ENCODE measurements at places on chromosomes 16 and 17.
A peak's percentile ranks its signal among the peaks of the same experiment; 100 is the strongest.

DNA sequence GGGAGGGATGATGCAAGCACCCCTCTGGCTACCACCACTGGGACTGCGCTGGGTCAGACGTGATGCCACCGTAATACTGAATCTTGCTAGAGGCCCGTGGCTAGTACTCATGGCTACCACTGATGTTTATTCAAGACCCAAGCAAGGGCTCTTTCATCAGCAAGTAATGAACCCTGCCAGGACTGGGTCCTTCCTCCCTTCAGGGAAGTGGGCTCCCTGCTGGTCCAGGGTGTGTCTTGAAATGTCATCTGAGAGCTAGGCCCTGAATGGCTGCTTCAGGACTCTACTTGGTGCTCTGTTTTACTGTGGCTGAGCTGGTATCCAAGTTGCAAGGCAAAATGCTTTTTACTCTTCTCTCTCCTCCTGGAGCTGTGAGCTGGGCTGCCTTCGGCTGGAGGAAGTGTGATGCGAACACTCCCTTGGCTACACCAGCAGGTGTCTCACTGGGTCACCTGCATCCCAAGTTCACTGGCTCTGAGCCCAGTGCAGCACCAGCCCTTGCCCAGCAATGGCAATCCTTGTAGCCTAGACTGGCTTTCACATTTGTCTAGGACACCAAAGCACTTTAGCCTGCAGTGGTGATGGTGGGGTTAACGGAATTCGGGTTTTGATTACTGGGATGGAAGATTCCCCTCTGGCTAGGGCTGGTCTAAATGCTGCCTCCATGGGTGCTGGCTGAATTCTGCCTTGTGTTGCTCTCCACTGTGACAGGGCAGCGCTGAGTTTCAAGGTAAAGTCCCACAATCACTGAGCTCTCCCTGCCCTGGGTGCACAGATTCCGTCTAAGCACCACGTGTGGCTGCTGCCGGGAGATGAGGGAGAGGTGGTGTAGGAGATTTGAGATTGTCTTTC lies 98.6 kb downstream of the USP22 start:
- DNase-seq = peak; percentile 75

GRCh38 chr16:84874004-84874435 lies 54.2 kb downstream of the CRISPLD2 start:
- DNase-seq = no peak

GRCh38 chr16:67105246-67105645 lies 4.5 kb upstream of the PHAF1 start:
- DNase-seq = no peak

GRCh38 chr16:50616883-50617645 lies 64.0 kb downstream of the SNX20 start:
- no peak for DNase-seq

- no peak for DNase-seq
These were observed 327 bp downstream of the SDR42E2 start for GRCh38 chr16:22162656-22163009.

GRCh38 chr16:66578651-66579531 lies at the start of gene CMTM2:
TSS of gene CMTM2 (plus strand) at chr16:66579463. CDS start at chr16:66579608, 145 bp downstream.
- DNase-seq = no peak

- DNase-seq = no peak
These were observed 48.6 kb upstream of the MNT start for GRCh38 chr17:2449486-2449885.

- DNase-seq = no peak
These were observed 45.3 kb upstream of the ZCCHC14 start for GRCh38 chr16:87538160-87538559.

DNA sequence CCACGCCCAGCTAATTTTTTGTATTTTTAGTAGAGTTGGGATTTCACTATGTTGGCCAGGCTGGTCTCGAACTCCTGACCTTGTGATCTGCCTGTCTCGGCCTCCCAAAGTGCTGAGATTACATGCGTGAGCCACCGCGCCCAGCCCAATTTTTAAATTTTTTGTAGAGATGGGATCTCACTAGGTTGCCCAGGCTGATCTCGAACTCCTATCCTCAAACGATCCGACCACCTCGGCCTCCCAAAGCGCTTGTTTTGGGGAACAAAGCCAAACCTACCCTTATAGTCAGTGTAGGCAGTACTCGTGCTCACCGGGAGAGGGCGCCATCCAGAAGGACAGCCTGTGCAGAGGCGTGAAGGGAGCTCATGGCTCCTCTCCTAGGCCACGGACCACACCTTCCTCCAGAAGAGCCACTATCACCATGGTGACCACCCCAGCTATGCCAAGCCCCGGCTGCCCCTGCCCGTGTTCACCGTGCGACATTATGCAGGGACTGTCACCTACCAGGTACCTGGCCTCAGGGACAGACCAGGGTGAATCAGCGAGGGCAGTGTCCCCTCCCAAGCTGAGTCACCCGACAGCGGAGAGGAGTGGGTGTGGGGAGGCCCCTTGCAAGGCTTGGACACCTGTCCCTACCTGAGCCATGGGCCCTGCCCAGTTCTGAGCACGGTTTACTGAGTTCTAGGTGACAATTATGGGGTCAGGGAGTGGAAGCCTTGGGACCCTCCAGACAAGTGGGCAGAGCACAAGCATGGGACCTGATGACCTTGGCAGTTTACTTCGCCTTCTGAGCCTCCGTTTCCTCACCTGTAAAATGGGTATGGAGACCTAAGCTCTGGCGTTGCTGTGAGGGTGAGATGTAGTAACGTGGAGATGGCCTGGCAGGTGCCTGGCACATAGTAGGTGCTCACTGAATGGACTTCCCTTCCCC lies 13.7 kb downstream of the MYO15B start:
- peak; percentile 47 for DNase-seq

DNA sequence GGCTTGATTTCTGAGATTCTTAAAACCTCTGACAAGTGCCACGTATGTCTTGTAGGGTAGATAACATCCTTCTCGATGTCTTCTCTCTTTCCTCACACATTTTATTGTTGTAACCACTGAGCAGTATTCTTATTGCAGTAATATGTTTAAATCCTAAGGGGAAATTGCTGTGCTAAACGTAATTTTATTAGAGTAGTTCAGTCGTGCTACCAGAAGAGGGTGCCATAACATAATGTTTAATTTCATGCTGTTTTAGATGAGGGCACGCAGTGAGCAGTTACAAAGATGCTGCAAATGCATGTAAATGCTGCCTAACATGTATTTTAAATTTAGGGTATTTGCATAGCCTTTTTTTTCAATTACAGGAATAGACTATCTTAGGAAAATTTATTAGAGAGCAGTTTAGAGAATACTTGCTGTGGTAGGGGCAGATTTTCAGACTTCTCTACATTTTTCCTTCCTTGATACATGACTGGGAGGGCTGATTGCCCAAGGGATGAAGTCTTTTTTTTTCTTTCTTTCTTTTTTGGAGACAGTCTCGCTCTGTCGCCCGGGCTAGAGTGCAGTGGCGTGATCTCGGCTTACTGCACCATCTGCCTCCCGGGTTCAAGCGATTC lies 51.7 kb downstream of the GAN start:
- peak; percentile 58 for DNase-seq

DNA sequence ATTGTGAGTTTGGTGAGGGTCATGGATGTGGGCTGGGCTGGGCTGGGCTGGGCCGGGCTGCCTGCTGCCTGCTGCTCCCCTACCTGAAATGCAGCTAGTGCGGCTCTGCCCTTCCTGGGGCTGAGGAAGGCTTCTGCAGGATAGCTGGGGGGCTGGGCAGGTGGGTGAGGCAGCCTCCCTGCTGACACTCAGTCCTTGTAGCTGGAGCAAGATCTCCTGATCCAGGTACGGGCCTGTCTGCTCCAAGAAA lies 4.7 kb downstream of the RPL13 start:
- peak; percentile 67 for DNase-seq

DNA sequence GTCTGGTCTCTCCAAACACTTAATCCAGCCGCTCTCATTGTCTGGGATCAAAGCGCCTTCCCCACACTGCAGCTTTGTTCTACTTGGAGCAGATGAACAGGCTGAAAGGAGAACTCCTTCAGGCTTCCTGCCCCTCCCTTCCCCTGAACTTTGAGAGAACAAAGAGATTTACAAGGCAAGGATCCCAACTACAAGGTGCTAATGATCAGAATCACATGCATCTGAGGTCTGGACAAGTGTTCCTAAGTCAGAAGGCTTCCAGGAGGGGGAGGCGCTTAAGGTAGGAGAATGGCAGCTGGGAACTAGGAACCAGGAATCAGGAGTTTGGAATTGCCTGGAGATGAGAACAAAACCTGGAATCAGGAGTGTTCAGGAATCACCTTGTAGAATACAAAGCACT lies 606.3 kb upstream of the CDH11 start:
- DNase-seq = peak; percentile 18

- DNase-seq = no peak
These were observed 31.9 kb downstream of the TENT4B start for GRCh38 chr16:50185005-50185505.

GRCh38 chr16:3017344-3017743 lies 639 bp downstream of the CLDN6 start:
- DNase-seq = no peak

DNA sequence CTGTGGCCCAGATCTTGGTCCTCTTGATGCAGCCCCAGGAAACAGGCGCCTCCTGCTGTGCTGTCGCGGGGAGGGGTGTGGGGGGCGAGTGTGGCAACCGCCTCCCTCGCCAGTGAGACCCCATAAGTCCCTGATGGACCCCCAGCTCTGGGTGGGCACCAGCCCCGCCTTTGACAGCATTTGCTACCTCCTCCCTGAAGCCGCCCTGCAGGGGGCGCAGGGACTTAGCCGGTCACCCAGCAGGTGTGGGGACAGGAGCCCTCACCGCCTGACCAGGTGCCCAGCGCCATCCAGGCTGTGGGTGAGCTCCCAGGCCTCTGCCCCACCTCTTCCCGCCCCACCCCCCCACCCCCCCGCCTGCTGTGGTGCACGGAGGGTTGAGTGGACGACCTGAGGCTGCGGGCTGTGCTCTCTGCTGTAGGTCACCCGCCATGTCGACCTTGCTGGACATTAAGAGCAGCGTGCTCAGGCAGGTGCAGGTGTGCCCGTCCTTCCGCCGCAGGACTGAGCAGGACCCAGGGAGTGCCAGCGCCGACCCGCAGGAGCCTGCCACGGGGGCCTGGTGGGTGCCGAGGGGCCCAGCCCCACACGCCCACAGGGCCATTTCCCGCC lies 4.8 kb downstream of the BAIAP3 start:
- DNase-seq = peak; percentile 26

GRCh38 chr16:85689285-85689949 lies 663 bp upstream of the GINS2 start:
- DNase-seq = no peak

- DNase-seq = peak; percentile 52
These were observed 10.8 kb downstream of the CDK5R1 start for GRCh38 chr17:32497431-32498205.

DNA sequence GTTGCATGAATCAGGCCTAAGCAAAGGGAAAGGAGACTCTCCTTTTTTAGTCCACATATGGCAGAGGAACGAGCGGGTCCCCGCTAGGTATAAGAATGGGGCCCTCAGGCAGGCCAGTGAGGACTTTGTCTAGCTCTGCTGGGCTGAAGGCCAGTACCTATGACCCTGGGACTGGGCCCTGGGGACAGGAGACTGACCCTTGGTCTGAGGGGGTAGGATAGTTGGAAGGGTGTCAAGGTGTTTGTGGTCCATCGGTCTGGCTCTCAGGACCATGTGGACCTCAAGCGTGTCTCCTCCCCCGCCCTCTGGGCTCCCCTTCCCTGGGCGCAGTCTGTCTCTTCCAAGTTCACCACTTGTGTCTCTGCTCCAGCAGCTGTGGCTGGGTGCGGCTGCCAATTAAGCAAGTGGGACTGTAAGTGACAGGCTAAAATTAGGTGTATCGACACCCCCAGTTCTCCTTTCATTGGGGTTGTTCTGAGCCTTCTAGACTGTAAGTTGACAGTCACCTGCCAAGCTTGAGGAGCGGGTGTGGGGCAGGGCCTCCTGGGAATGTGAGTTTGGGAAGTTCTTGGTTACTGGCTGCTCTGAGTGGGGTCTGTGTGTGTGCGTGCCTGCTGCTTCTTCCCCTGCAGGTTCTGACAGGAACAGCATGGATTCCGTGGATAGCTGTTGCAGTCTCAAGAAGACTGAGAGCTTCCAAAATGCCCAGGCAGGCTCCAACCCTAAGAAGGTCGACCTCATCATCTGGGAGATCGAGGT lies 24.5 kb downstream of the AKAP1 start:
- DNase-seq = peak; percentile 42

GRCh38 chr16:54431997-54432896 lies 145.7 kb upstream of the IRX3 start:
- no peak for DNase-seq

DNA sequence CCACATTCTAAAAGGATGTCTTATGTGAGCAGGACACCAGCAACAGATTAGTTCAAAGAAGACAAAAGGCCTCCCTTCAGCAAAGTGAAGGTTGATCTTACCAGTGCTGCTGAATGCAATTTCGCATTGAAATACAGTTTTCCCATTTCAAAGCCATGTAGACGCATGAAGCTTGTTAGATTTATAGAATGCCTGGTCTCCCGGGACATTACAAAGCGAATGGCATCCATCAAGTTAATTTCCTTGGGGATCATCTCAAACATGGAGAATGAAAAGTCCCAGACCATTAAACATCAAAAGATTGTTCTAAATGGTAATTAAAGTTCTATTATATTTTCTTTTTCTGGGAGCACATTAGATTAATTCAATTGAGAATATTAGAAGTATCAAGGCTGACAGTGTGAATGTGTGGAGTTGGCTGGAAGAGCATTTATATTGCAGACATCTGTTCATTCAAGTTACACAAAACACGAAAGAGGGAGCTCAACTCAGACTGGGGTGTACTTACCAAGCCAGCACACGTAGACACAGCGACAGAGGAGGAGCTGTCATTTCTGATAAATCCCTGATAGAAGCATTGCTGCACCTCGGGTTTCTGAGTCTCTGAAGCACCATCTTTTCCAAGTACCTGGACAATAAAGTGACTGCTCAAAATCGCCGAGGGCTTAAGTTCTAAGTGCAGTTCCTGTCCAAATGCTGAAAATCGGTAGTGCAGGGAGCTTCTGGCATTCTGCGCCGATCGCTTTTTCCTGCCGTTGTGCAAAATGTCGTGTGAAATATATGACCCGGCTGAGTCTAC lies 3.8 kb downstream of the ADAMTS18 start:
- no peak for DNase-seq

DNA sequence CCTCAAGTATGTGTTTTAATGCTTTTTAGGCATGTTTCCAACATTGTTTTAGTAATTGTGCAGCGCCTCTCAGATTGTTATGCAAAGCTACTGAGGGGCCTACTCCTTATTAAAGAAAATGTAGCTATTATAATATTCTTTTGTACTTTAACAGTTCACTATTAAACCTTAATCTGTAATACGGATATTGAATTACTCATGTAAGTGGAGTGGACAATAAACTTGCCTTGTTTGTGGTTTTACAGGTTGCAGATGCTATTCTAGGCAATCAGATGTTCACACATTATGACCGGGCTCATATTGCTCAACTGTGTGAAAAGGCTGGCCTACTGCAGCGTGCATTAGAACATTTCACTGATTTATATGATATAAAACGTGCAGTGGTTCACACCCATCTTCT lies 41.0 kb downstream of the PTRH2 start:
- peak; percentile 50 for DNase-seq

All from epithelial cell of esophagus (primary cell).